Hypothalamus (tissue), 51 donors: ENCODE measurements at places on chromosomes 12 and 14.

DNA sequence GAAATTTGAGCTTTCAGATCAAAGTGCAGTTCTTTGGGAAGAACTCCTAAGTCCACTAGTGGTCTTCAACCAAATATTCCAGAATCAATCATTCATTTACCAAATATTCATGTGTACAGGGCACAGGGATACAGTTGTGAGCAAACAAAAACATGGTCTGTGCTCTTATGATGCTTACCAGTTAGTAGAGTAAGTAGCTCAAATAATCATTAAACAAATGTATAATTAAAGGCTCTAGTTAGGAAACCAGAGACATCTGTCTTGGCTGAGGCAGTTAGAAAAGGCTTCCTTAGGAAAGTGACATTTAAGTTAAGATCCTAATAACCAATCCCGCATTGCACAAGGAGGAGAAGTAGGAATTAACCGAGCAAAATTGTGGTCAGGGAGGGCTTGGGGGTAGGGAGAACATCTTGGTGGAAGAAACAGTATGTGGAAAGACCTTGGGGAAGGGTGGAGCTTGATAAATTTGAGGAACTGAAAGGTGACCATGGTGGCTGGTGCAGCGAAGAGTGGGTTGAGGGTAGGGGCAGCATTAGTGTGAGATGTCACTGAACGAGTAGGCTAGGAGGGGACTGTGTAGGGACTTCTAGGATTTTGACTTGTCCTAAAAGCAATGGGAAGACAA lies 40.0 kb downstream of the PEBP1 start:
- no peak for DNase-seq

- DNase-seq, result no peak
Observed at GRCh38 chr12:41795051-41795600, 349.5 kb downstream of the GXYLT1 start.

DNA sequence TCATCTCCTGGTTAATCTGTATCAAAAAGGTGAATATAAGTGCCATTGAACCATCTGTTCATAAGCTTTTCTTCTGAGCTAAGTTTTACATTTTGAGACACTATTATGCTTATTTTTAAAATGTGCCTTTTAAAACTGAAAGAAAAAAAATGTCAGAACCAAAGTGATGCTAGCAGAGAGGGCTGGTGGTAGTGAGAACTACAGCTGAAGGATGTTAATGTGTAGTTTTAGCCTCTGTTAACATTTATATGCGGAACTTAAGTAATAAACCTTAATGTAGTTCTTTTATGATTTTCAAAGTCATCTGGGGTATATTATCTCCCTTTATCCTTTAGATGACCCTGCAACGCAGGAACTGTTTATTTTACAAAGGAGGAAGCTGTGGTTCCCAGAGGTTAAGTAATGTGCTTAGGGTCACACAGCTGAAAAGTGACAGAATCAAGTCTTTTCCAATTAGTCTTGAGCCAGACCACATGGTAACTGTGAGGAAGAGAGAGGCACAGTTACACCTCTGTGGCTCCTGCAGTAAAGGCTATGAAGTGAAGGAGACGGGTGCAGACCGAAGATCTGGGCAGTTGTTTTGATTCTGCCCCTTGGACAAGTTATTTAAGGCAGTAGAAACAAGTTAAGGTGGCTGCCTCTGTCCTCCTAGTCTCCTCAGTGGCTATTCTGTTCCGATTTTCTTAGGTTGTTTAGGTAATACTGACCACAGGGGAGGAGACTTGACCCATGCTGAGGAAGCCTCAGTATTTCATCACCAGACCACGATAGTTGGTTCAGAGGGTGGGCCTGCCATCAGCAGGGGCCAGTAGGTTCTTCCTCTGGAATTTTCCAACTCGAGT lies 23.9 kb downstream of the GNG2 start:
- no peak for DNase-seq

DNA sequence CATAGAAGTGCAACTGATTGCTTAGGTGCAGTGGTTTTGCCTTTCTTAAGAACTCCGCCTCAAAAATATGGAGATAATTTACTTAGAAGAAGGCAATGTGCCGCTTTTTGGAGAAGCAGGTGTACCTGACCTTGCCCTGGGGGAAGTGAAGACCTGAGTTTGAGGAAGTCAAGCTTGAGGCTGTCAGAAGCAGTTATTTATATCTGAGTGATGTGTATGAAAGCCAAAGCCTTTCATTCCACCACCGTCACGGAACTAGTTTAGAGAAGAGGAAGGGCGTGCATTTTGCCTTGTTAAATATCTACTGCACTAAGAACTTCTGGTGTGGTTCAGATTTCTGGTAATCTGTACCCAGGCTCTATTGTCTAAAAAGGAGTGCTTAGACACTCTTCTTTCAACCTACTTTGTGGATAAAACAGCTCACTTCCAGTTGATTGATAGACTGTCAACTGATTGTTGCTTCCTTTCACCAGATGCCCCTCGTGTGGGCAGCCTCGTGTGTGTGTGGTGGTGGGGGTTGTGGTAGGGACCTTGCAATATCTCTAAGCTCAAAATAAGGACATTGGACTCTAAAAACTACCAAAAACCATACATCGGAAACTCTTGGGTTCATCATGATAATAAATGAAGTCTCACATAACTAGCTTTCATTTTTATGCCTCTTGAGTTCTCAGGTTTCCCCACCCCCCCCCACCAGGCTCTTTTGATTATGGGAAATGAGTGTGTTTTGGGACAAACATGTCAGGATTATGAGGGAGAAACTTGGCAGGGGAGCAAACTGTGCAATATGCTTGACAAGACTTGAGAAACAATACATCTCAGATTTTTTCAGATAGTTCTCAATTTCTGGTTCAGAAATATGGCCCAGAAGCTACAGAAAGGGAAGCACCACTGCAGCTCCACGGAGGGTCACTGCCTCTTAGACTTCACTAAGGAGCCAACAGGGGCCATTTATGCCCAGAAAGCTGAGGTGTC lies 78.6 kb downstream of the ARF6 start:
- DNase-seq, result no peak

DNA sequence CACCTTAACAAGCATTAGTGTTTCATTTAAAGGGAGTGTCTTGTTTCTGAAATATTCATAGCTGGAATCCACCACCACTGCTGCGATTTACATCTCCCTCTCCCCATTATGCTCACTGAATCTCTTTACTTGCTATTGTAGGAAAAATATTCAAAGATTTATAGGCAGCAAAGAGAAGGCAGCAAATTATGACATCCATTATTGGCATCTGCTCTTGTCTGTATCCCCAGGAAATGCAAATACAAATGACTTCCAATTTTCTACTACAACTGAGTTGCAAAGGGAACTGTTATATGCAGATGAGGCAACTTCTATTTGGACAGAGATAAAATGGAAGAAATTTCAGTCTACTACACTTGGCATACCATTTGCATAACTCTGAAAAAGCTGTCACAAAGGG lies 88.4 kb upstream of the PRKD1 start:
- DNase-seq, result no peak

DNA sequence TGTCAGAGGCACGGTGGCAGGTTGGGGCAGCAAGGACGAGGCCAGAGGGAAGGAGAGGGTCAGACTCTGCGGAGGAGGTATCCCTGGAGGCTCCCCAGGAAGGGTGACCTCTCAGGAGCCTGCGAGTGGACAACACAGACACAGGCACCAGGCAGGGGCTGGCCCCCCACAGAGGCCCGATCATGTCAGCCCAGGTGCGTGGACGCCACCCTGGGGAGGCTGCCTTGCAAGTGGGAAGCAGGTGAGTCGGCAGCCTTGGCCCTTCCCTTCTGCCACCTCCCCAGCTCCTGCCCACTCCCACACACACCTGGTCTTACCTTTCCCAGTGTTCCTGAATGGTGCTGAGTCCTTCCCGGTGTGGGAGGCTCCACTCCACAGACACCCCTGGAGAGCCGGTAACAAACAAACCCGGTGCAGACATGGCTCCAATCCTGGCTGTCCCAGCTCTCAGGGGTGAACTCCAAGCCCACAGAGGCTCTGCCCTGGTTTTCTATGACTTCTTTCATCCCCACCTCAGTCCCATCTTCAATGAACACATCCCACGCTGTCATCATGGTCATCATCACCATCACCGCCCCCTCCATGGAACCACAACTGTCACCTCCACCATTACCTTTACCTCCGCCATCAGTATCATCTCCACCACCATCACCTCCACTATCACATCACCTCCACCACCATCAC lies 5.2 kb downstream of the ZBTB42 start:
- DNase-seq, result no peak

DNA sequence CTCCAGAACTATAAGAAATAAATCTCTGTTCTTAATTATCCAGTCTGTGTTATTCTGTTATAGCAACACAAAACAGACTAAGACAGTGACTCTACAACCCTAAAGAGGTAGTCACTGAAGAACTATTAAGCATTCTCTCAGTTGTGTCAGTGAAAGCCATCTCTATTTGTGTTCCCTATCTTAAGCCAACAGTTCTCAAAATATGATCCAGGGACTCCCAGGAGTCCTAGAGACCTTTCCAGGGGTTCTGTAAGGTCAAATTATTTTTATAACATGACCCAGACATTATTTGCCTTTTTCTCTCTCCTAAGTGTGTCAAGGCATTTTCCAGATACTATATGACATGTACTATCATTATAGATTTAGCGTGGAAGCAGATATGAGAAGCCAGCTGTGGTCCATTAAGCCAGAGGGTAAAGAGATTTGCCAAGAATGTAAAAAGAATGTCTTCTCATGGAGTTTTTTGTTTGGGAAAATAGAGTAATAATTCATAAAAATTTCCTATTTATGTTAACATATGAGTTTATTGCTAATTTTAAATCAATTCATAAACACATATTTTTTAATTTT lies 315.8 kb downstream of the RGS6 start:
- DNase-seq, result no peak

- DNase-seq, result no peak
Observed at GRCh38 chr12:39628836-39629235, 9.2 kb upstream of the ABCD2 start.

DNA sequence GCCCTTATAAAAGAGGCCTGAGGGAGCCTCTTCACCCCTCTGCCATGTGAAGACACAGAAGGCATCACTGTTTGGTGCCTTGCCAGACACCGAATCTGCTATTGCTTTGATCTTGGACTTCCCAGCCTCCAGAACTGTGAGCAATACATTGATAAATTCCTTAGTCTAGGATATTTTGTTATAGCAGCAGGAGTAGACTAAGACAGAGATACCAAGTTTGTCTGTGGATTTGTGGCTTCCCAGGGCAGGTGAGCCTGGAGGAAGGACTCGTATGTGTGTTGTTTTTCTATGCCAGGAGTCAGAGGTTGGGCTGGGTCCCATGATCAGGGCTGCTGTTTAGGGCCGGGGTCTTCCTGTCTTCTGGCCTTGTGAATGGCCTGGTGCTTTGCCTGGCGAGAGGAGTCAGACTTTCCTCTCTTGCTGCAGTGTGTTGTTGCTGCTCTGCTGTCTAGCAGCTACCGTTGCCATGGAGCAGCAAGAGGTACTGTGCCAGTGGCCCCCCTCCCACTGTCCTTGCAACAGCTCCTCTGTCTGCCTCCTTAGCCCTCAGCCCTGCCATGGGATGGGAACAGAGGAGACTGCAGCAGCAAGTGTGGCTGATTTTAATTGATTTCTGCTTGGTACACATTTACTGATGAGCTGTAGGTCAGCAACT lies 111.2 kb downstream of the CHST11 start:
- peak; percentile 54 for DNase-seq

GRCh38 chr14:31075144-31075543 lies 49.0 kb upstream of the STRN3 start:
- DNase-seq, result no peak
